ENCODE measurements at places on chromosomes 3 and 15.
A peak's percentile ranks its signal among the peaks of the same experiment; 100 is the strongest.

- no peak for DNase-seq
Observed at GRCh38 chr15:25416693-25417092, 22.1 kb downstream of the UBE3A start.

DNA sequence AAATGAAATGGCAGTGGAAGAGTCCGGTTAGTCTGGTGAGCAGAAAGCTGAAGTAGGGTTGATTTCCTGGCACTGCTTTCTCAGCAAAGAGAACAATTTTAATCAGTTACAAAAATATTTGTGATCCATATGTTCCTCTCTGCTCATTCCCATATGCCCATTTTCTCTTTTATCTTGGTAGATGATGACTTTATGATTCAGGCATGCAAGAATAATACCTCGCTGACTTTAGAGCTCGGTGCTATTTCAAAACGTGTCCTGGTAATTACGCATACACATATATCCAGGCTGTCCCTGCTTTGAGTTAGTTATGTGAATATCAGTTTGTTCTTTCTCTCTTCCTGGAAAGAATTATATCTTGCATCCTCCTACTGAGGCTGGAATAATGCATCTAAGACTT is 38.5 kb downstream of the ARPP21 start:
- DNase-seq: peak; percentile 67

DNA sequence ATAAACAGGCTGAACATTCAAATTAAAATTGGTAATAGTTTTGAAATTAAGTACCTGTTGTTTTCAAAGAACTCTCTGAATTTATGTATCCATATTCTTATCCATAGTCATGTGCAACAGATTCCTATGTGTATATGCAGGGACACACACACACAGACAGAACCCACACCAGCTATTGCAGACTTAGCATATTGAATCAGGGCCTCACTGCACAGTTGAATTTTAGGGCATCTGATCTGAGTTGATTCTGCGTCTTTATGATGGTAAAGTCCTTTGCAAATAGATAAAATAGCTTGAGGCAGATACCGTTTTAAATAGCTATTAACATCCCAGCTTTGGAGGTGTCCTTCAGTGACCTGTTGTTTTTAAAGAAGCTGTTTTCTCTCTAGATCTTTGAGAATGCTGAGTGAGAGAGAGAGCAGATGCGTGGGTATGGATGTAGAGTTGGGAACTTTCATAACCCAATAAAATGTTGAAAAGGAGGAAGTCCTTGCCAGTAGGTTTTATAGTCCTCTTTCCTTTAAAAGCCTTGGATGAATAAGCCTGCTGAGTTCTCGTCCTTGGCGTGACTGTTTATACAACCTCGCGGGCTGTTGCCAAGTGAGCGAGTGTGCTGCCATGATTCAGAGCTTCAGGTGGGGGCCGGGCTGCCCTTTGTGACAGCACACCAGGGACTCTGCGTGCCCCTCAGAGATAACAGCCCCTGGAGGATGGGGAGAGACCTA is 18.3 kb downstream of the MYZAP start:
- peak; percentile 62 for DNase-seq

DNA sequence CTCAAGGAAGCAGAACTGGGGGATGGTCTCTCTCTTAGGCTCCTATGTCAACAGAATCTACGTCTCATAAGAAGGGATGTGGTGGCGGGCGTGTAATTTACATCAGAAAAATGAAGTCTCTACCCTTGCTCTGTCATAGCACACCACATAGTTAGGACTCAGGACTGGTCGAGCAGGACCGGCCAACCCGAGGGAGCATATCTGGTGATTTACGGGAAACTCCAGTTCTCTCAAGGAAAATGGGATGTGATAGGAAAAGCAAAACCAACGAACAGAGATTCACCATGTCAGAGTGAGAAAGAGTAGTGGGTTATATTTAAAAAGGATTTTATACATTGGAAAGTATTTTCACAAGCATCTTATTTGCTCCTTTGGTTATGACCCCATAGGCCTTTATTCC is 54.7 kb downstream of the IGF2BP2 start:
- no peak for DNase-seq

- DNase-seq: peak; percentile 8
Observed at GRCh38 chr3:153442386-153442785, 280.4 kb downstream of the RAP2B start.

DNA sequence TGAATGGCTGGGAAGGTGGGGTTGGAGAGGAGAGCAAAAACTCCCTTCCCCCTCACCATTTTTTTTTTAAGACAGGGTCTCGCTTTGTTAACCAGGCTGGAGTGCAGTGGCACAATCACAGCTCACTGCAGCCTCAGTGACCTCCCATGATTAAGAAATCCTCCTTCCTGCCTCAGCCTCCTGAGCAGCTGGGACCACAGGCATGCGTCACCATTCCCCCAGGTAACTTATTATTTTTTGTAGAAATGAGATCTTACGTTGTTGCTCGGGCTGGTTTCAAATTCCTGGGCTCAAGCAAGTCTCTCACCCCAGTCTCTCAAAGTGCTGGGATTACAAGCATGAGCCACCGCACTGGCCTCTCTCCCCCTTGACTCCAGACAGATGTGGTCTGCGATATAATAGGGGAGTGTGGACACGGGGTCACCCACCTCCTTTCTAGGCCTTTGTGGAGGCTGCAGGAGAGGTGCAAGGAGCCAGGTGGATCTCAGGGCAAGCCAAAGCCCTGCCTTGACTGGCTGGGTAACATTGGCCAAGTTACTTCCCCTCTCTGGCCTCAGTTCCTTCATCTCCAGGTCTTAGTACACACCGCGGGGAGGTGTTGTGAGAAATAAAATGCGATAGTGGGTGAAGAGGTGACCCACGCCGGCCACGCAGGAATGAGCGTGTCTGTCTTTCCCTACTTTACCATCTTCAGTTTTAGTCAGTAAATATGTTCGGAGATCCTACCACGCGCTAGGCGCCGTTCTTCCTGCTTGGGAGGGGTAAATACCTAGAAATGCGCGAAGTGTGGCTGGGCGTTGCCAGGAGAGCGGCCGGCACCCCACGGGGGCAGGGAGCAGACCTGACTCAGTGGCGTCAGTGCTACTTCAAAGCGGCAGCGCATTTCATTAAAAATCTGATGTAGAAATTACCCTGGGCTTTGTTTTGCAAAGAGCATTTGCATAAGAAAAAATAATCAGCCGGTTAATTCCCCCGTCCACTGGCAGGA is 20.2 kb upstream of the CORO2B start:
- DNase-seq: no peak

DNA sequence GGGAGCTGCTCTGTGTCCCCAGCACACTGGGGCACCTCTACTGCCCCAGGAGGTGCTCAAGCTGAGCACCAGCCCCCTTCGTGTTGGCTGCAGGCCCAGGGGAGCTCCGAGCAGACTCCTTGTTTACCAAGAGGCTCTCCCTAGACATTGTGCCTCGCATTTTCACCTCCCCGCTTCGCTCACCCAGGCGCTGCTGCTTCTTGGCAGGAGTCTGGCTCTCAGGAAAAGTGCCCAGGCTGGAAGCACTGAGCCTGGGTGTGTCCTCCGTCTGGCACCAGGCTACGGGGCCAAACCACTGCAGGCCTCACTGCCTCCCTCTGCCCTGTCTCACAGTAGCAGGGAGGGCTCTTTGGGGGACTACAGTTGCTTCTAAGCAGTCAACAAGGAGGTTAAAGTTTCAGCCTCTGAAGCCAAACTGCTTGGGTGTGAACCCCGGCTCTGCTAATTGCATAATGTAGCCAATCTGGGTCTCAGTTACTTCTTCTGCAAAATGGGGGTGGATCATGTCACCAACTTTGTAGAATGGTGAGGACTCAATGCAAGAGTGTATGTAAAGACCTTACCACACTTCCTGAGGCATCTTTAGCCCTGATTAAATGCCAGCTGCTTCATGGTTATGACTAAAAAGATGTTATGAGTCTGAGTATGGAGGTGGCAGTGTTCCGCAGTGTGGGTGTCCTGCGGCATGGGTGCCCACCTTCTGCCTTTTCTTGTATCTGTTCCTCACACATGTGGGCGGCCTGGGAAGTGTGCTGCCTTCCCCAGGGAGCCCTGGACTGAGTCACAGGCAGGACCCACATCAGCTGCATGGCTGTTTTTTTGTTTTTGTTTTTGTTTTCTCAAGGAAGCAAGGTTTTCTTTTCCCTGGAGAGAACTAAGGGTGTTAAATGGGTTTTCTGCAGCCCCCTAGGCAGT is 88.9 kb downstream of the CLSTN2 start:
- no peak for DNase-seq

DNA sequence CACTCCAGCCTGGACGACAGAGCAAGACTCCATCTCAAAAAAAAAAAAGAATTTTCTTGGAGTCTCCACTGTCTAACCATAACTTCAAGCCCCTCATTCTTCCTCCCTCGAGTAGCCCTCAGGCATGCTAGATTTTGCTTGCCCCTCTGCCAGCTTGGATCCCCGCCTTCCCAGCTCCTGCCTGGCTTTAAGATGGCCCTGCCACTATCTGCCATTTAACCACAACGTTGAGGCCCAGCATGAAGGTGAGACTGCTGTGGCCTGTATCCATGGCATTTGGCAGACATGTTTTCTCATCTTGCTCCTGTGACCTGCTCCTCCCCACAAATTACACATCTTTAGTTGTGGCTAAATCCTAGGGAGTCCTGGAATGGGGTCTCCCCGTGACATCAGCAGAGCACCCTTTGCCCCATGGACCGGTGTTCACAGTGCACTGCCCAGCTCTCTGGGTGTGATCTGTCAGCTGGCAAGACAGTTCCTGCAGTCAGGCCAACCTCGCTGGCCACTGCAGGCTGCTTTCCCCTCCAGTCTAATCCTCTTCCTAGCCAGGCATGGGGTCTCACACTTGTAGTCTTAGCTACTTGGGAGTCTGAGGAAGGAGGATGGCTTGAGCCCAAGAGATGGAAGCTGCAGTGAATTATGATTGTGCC is 10.4 kb downstream of the VPS18 start:
- DNase-seq: no peak

DNA sequence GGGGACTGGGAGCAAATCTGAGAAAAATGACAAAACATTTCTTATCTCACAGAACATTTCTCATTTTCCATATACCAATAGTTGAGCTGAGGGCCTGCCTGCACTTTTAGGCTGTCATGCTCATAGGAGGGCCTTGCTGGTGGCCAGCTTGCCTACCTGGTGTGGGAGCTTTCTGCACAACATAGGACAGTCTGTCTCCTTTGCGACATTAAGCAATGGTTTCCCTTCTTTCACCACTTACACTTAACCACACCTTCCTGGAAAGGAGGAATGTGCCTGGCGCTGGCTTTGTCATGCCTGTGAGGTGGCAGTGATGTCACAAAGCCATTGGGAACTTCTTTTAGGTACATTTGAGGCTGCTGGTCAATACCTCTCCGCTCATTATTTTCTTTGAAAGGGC is 5.7 kb downstream of the SNAPC5 start:
- DNase-seq: no peak

GRCh38 chr3:23811185-23811527 is 5.4 kb downstream of the UBE2E1 start:
- no peak for DNase-seq

DNA sequence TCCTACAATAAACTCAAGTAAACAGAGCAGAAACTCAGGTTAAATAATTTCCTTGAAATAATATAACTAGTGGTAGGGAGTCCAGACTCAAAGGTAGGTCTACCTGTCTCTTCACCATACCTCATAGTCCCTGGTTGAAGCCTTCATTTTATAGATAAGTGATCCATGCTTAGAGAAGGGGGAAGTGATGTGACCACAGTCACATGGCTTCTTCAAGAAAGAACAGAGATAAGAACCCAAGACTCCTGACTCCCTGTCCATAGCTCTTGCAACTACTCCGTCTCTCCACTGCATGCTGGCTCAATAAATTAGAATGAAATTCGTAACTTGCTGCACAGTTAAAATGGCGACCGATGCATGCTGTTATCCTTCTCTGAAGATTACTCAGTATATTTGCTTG is 11.0 kb upstream of the C15orf61 start:
- no peak for DNase-seq

- no peak for DNase-seq
Observed at GRCh38 chr3:134690226-134690625, 39.4 kb upstream of the KY start.

DNA sequence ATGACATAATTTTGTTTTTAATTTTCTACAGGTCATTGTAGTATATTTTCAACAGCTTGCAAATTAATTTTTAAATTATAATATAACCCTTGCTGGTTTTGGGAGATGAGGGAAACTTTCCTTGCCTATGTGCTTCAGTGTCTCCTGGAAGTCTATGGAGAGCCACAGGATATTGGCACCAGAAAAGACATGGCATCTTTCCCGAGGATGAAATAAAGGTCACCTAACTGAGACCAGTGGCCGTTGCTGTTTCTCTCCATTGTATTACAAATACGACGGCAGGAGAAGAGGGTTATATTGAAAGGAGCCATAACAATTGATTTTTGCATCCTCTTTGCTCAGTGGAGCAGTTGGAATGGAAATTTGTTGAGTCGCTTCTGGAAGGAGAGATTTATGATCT is 19.9 kb upstream of the AQP9 start:
- no peak for DNase-seq

DNA sequence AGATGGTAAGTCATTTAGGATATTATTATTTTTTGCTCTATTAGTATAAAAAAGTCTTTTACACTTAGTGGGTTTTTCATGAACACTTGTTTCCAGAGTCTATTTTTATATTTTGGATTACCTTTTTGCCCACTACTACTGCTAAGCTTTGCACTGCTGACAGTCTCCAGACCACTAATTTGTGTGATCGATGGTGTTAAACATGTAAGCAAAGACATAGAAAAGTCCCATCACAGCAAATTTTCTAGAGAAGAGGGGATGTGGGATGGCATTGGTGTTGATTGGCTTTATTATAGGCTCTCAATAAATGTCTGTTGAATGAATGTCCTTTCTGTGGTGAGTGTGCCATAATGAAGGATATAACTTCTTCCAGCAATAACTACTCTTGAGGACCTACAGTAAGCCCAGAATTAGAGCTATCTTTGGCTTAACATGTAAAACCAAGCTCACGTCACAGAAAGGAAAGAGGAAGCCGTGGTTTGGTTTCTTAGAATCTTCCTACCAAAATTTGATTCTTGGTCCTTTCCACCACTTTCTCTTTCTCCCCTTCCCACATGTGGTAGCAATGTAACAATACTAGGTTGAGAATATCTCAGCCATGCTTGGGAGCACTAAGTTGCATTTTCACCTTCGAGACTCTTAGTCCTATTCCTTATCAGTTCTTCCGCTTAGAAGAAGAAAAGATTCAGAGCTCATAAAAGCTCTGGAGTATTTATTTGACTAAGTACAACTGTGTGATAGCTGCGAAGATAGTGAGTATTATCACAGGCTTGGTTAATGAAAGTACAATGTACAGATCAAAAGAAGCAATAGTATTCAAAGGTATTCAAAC is 90.6 kb upstream of the UMPS start:
- DNase-seq: no peak

DNA sequence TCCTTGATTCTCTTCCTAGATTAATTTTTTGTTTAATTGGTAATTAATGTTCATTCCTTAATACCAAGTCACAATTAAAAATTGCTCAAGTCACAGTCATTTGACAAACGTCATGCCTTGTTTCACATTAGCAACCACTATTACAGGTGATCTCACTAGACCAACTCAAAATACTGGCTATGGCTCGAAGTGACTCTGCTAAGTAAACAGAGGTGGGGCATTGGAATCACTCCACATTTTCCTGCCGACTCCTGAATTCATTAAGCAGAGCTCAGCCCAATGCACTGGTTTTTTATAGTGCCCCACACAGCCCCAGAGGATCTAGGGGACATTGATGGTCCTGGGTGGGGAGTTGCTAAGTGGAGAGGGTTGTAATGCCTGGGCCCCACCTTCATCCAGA is 201.2 kb upstream of the NSMCE3 start:
- no peak for DNase-seq

Measured in fibroblast of pulmonary artery (primary cell).